ENCODE measurements at places on chromosomes 11 and 22. TPM values are rescaled to one million over a fixed set of nuclear protein-coding genes. Genes with fewer than 3 reads are reported as not detected.

IL18 gene
- total RNA-seq: 48.6 TPM

RASSF7 gene
- 14.7 TPM for total RNA-seq

SCT gene
- total RNA-seq: not detected

KRTAP5-9 gene
- total RNA-seq: not detected

LRRC55 gene
- 0.74 TPM for total RNA-seq

DNA sequence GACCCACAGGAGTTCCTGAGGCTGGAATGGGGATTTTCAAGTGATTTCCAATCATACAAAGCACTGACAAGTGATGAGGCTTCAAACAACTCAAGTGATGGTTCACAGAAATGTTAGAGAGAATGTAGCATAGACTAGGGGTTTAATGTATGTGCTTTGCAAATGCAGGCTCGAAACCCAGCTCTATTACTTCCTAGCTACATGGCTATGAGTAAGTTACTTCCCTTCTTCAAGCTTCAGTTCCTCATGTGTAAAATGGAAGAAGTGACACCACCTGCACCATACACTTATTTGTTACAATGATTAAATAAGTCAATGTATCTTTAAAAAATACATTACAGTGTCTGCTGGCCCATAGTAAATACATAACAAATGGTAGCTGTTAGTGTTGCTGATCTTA is 139.8 kb downstream of the CCDC81 start:
- no peaks in the 10 kb centered on the region for H3K36me3 ChIP-seq
- H3K4me1 ChIP-seq: peaks cover 22% of the 10 kb centered on the region
- no peak for DNase-seq
- H3K27me3 ChIP-seq: no peaks in the 10 kb centered on the region
- no peak overlapping the region for H3K27ac ChIP-seq
- H3K4me3 ChIP-seq: no peak overlapping the region

- H3K4me3 ChIP-seq: no peak overlapping the region
- peaks cover 48% of the 10 kb centered on the region for H3K4me1 ChIP-seq
- no peaks in the 10 kb centered on the region for H3K36me3 ChIP-seq
- H3K27me3 ChIP-seq: no peaks in the 10 kb centered on the region
- no peak for DNase-seq
Measured at GRCh38 chr11:36362902-36363301, 66.8 kb downstream of the PRR5L start.

GRCh38 chr11:61022311-61023085 is 51.0 kb downstream of the CD6 start:
- no peaks in the 10 kb centered on the region for H3K36me3 ChIP-seq
- no peak overlapping the region for H3K4me3 ChIP-seq
- H3K27ac ChIP-seq: no peak overlapping the region
- DNase-seq: no peak
- H3K27me3 ChIP-seq: no peaks in the 10 kb centered on the region

DNA sequence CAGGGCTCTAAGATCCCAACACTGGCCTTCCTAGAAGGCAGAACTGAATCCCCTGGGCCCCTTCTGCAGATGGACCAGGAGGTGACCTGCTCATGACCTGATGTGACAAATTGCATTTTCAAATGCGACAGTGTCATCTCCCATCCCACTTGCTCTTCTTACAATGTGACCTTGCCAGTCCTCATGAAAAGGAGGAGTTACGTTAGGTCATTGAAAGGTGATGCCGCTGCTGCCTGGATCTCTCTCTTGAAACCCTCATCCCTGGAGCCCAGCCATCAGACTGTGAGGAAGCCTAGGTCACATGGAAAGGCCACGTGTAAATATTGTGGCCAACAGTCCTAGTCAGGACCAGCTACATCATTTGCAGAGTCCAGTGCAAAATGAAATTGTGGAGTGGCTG is 5.7 kb upstream of the C1QTNF4 start:
- H3K4me3 ChIP-seq: no peak overlapping the region
- DNase-seq: no peak
- no peaks in the 10 kb centered on the region for H3K27me3 ChIP-seq
- H3K27ac ChIP-seq: no peak overlapping the region
- no peaks in the 10 kb centered on the region for H3K4me1 ChIP-seq
